Calu3 (cell line): ENCODE measurements at places on chromosomes 7 and 10. TPM values are rescaled to one million over a fixed set of nuclear protein-coding genes. Genes with fewer than 3 reads are reported as not detected.
A peak's percentile ranks its signal among the peaks of the same experiment; 100 is the strongest.

Gene OR2A1
- not detected in 2 replicates for total RNA-seq

Gene HIBADH
- total RNA-seq = 74.6 and 75.9 TPM in 2 replicates

Gene ACTR3C
- 22.8 and 26.0 TPM in 2 replicates for total RNA-seq

Gene CPA1
- total RNA-seq = not detected in 2 replicates

Gene PPP1R3A
- total RNA-seq = not detected in 2 replicates

Gene TUBAL3
- total RNA-seq = not detected in 2 replicates

Gene THSD7A
- total RNA-seq = 5.9 and 8.3 TPM in 2 replicates

DNA sequence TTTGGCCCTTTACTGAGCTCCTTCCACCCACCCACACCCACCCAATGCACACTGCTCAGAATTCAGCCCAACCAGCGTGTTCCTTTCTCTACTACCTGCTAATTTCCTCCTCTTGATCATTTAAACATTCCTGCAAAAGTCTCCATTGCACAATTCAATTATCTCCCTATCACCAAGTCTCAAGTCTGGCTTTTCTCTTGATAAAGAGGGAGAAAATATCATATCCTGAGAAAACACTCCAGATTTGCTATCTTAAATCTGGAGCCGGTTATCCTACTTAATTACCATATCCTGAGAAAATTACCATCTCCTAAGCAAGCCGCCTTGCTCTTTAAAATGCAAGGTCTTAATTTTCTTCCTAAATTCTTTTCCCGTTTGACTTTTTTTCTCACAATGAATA lies 505.5 kb downstream of the XPNPEP1 start:
- no peak for DNase-seq

DNA sequence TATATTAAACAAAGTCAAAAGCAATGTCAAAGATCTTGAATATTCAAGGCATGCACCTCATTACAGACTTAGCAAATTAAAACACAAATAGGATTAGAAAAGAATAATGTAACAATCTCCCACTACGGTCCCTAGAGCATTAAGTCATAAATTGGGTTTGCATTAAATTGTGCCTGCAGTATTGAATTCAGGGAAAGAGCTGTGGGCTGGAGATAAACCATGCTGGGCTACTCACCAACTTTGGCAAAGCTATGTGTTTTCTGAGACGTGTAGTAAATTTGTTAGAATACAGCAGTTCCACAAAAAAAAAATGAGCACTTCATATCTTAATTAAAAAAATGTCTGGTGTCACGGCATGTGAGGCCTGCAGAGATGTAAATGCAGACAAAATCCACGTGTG lies 241.6 kb downstream of the SNX10 start:
- no peak for DNase-seq

DNA sequence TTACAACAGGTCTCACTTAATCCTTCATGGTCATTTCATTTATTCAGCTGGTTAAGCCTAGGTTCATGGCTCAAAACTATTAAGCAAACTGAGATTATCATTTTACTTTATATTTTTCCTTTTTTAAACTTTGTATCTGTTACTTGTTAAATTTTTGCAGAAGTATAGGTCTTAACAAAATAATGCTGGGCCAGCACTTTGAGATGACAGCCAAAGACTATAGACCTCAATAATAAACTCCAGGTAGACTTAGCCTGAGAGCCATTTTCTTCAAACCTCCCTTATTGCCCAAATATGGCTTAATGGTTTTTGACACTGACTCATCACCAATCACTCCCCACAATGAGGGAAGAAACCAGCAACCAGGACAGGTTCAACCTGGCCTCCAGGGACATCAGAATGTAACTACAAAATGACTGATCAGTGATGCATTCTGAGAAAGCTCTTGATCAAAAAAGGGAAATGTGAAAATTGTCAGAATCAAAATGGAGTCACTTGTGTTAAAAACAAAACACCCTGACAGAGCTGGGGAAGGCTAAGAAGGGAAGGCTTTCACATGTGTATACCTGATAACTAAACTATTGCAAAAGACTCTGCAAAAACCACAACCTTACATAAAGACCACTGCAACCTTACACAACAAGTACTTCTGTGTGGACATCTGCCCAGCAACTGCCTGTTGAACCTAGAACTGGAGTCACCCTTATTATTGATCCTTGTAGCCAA lies 2.1 kb upstream of the CCDC126 start:
- DNase-seq = peak; percentile 24

GRCh38 chr10:51109801-51110533 lies 35.7 kb downstream of the PRKG1 start:
- DNase-seq = no peak

GRCh38 chr7:83677180-83677866 lies 28.4 kb upstream of the SEMA3E start:
- peak; percentile 58 for DNase-seq

GRCh38 chr10:37975401-37975991 lies 951 bp downstream of the ZNF25 start:
- DNase-seq = no peak

DNA sequence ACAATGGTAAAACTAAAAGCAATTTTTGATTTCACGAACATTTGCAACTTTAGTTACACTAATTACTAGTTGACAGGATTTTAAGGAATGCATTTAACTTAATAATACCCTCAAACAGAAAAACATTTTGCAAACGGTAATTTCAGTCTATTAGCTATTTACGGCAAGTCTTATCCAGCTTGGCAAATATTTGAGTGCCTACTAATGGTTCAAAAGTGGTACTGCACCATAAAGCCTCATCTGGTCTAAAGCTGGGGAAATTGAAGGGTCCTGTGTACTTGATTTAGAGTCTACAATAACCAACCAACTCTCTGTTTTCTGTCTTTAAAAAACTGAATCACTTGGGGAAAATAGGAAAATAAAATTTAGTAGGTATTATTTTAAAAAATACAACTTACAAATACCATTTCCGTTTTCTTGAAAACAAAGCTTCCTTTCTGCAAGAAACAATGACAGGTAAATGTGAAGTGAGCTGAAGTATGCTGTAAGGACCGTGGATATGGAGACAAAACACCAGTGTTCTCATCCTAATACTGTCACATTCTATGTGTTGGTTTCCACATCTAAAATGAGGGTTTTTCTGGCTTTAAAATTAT lies 142.3 kb downstream of the VPS50 start:
- DNase-seq = peak; percentile 10

GRCh38 chr7:27734583-27734982 lies 5.4 kb upstream of the TAX1BP1 start:
- no peak for DNase-seq

GRCh38 chr10:124596116-124596785 lies 134.6 kb downstream of the LHPP start:
- no peak for DNase-seq

DNA sequence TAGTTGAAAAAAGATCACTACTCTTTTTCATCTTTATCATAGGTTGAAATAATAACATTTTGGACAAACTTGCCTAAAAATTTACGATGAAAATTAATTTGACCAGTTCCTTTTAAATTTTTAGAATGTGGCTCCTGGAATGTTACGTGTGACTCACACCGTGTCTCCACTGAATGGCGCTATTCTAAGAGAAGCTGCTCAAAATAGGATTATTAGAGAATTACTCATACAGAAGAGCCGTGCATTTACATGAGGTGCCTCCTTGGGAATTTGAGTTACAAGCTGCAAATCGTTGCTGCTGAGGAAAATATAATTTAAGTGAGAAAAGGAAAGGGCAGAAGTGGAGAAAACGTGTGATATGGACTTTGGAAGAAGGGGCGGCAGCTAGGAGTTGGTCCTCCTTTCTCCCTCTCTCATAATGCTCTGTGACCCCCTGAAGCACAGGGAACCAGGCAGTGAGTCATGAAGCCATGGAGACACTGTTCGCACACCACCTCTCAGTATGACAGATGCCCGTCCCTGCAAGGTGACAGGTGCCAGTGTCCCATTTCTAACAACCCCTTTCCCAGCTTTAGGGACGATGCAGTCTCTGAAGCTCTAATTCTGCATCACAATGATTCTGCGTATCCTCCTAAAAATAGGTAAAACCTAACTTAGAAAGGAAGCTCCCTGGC lies 323.2 kb upstream of the COBL start:
- no peak for DNase-seq

GRCh38 chr10:90788968-90789367 lies 68.9 kb downstream of the HTR7 start:
- no peak for DNase-seq

DNA sequence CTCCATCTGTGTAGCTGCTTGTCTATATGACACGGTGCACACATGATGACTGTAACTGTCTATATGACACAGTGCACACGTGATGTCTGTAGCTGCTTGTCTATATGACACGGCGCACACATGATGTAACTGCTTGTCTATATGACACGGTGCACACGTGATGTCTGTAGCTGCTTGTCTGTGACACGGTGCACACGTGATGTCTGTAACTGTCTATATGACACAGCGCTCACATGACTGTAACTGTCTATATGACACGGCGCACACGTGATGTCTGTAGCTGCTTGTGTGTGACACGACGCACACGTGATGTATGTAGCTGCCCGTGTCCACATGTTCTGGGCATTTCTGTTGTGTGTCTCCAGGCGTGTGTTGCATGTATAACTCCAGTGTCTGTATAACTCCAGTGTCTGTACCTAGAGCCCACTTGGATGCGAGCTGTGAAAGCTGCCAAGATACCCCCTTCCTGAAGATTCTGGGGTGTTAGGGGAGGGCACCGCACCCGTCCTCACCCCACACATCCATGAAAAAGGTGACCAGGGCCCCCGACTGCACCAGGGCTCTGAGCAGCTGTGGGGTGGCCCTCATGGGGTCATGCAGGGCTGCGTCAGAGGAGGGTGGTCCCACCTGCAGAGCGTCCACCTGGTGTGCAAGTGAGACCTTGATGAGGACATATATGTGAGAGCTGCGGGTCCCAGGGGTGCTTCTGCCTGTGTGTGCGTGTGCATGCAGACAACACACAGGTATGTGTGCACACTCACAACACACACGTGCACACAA lies 137.9 kb downstream of the ELFN1 start:
- DNase-seq = no peak

GRCh38 chr7:157211690-157212089 lies 73.0 kb downstream of the UBE3C start:
- no peak for DNase-seq

GRCh38 chr10:89382757-89383156 lies 4.9 kb downstream of the IFIT1B start:
- DNase-seq = no peak

GRCh38 chr10:102413053-102413705 lies 5.4 kb downstream of the PSD start:
- no peak for DNase-seq

- DNase-seq = peak; percentile 48
Measured at GRCh38 chr7:2516194-2516555, 3.4 kb upstream of the LFNG start.

- DNase-seq = no peak
Measured at GRCh38 chr10:75110006-75110632, 1.3 kb upstream of the SAMD8 start.

DNA sequence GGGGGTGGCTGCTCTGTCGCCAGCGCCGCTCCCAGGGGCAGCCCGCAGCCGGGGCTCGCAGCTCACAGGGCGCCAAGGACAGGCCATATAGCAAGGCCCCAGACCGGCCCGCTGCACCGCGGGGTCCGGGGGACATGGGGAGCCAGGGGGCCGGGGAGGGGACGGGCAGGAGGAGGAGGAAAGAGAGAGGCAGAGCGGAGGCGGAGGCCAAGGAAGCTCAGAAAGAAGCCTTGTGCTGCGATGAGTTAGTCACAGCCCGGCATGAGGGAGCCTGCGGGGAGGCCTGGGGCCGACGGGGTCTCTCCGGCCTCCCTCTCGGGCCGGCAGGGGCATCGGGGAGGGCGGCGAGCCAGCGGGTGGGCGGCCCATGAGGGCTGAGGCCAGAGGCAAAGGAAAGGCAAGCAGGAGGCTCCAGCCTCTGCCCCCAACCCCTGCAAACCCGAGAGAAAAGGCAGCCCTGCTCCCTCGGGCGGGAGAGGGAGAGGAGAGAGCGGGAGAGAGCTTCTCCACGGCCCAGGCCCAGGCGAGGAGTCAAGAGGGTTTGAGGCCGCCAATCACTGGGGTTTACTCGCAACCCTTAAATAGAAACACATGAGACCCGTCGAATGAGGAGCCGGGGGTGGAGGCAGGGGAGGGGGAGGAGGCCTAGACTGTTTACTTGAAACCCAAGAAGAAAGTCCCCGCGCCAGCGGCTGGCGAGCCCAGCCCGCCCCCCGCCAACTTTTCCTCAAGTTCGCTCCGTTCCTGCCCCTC lies 167.9 kb downstream of the NEURL1 start:
- DNase-seq = peak; percentile 43

GRCh38 chr10:33196710-33197491 lies 137.6 kb downstream of the NRP1 start:
- peak; percentile 47 for DNase-seq

DNA sequence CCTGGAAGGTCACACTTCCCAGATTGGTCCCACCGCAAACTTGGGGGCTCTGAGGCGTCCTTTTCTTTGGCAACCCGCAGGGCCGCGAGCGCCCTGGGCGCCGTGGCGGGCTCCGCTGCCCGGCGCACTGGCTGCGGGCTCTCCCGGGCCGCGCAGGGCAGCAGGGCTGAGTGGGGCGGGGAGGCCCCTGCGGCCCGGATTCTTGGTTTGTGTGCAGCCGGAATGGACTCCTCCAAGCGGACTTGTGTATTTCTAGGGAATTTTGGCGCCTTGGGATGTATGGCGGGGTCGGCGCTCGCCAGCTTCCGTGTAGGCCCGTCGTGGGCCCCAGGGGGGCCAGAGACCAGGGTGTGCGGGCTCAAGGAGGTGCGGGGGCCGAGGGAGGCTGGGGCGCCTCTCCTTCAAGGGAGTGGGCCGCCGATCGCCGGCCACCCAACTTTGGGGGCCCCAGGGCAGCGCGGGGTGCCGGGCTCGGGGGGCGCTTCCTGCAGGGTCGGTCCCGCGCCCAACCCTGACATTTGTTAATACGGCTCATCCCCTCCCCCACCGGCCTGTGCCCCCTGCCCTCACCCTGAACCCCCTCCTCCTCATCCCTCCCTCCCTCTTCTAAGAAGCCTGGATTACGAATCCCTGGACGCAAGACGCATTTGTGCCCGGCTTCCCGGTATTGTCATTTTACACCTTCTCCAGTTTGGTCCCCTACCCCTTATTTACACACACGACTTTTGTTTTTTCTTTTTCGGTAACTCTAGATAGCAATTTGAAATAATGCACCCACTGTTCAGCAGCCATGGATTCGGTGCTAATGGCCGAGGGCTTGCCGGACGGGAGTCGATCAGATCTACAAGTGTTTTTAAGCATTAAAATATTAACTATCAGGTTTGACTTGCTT lies 2.5 kb downstream of the TCF7L2 start:
- peak; percentile 5 for DNase-seq

- DNase-seq = no peak
Measured at GRCh38 chr10:47339759-47340607, 8.2 kb upstream of the RBP3 start.

DNA sequence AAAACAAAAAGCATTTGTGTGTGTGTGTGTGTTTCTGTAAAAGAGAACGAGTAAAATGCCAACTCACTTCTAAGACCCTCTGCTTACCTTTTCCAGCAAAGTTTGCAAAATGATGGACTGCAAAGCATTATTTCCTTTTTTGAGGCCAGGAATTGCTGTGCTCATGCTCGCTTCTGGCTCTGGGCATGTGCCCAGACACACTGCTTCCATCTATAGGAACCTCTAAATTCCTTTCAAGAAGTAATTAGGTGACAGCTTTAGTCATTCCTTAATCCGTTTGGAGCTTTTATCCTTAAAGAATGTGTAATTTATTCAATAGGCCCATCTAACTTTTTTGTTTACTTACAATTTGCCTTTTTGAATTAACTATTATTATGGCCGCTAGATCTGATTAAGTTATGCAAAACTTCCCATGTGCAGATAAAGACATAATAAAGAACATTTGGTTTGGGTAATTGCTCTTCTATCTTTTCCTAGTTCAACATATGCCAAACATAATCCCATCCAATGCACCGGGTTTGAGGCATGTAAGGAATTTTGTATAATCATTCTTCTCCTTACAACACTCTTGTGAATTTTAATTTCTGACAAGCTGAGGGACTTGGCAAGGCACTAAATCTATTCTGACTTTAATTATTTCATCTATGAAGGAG lies 34.7 kb downstream of the A1CF start:
- DNase-seq = no peak
